ENCODE measurements at places on chromosomes 7 and 10. TPM values are rescaled to one million over a fixed set of nuclear protein-coding genes. Genes with fewer than 3 reads are reported as not detected.

HOXA4 gene
- total RNA-seq: 0.24 TPM

CUBN gene
- 4.2 TPM for total RNA-seq

GRCh38 chr10:70782086-70782745 lies 3.0 kb downstream of the TBATA start:
- no peak for DNase-seq
- H3K27me3 ChIP-seq: no peaks in the 10 kb centered on the region
- H3K36me3 ChIP-seq: no peaks in the 10 kb centered on the region
- H3K4me3 ChIP-seq: no peak overlapping the region

GRCh38 chr7:31811650-31812461 lies 124.8 kb downstream of the PPP1R17 start:
- no peak overlapping the region for H3K4me3 ChIP-seq
- H3K36me3 ChIP-seq: no peaks in the 10 kb centered on the region
- H3K27ac ChIP-seq: no peak overlapping the region
- no peaks in the 10 kb centered on the region for H3K27me3 ChIP-seq
- no peak for DNase-seq

- H3K4me1 ChIP-seq: no peaks in the 10 kb centered on the region
- no peak for DNase-seq
- no peaks in the 10 kb centered on the region for H3K27me3 ChIP-seq
- H3K36me3 ChIP-seq: no peaks in the 10 kb centered on the region
- H3K4me3 ChIP-seq: no peak overlapping the region
Measured at GRCh38 chr7:13540429-13540828, 449.0 kb downstream of the ETV1 start.

Measured in B cell (primary cell).